Type B pancreatic cell (in vitro differentiated cells): ENCODE measurements at places on chromosomes 1 and 21. TPM values are rescaled to one million over a fixed set of nuclear protein-coding genes. Genes with fewer than 3 reads are reported as not detected.

Gene LCE1B
- not detected in 2 replicates for total RNA-seq

Gene LCE2B
- total RNA-seq: not detected in 2 replicates

- no peak for DNase-seq
- no peak overlapping the region for H3K4me3 ChIP-seq
- H3K4me1 ChIP-seq: no peaks in the 10 kb centered on the region
- no peak overlapping the region for H3K27ac ChIP-seq
- no peaks in the 10 kb centered on the region for H3K36me3 ChIP-seq
- H3K27me3 ChIP-seq: no peaks in the 10 kb centered on the region
Measured at GRCh38 chr21:27213303-27213702, 246.4 kb upstream of the ADAMTS5 start.

DNA sequence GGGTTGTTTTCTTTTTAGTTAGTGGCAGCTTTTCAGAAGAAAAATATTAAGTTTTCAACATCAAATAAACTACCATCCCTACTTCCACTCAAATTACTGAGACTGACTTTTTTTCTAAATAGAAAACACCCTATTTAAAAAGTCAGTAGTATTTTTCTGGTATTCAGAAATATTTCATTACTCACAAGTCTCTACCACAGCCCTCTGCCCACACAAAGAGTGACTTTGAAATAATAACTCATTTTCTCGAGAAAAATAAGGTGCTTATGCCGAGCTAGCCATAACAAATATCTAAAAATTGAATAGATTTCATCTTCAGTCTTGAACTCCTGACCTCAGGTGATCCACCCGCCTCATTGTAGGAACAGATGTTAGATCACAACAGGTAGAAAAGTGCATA, 41.8 kb upstream of the USP25 start:
- H3K4me1 ChIP-seq: peaks cover 6% of the 10 kb centered on the region
- no peaks in the 10 kb centered on the region for H3K27me3 ChIP-seq
- DNase-seq: no peak
- H3K36me3 ChIP-seq: no peaks in the 10 kb centered on the region

DNA sequence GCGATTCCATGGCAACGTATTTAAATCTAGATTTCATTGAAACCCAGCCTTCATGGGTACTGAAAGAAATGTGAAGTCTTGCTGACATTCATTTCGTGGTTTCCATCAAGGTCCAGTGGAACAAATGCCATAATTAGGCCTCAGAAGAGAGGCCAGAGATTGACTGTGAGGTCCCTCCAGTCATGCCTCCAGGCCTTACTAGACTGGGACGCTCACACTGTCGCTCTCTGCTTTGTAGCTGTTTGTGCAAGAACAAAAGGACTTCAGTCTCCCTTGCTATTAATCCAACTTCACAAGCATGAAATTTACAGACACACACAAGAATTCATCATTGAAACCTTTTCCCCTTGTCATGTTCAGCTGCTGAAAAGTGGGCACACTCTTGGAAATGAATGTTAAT, 180.4 kb upstream of the FOXD3 start:
- no peaks in the 10 kb centered on the region for H3K4me1 ChIP-seq
- no peak for DNase-seq
- no peaks in the 10 kb centered on the region for H3K36me3 ChIP-seq
- no peak overlapping the region for H3K27ac ChIP-seq

DNA sequence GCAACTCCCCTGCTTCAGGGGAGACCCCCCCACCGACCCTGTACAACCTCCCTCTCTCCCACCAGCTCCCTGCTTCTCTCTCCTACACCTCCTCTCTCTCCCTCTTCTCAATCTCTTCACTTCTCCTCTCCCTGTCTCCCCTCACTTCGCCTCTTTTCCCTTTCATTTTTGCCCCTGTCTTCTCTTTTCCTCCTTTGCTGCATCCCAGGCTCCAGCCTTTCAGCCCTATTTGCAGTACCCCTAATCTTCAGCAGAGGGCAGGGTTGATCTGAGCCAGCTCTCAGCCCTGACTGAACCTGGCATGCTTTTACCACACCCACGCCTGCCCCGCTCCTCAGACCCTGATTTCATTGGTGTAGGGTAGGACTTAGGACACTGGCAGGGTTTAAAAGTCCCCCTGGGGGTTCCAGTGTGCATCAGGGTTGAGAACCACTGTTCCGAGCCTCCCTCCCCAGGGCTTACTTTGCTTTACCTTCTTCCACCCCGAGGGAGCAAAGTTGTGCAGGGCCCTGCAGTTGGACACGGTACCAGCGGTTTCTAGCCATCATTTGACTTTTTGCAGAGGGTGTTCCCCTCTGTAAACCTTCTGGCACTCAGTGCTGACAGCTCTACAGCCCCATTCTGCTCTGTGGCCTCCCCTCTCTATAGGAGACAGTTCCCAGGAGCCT, 67.3 kb upstream of the CNTN2 start:
- H3K4me1 ChIP-seq: no peaks in the 10 kb centered on the region
- DNase-seq: no peak
- H3K27me3 ChIP-seq: peaks cover 36% of the 10 kb centered on the region
- no peaks in the 10 kb centered on the region for H3K36me3 ChIP-seq
- H3K27ac ChIP-seq: no peak overlapping the region
- H3K4me3 ChIP-seq: no peak overlapping the region

GRCh38 chr1:50368179-50369007, 54.9 kb downstream of the DMRTA2 start:
- no peaks in the 10 kb centered on the region for H3K4me1 ChIP-seq
- no peak overlapping the region for H3K27ac ChIP-seq
- H3K27me3 ChIP-seq: peaks cover 49% of the 10 kb centered on the region
- no peak overlapping the region for H3K4me3 ChIP-seq
- no peaks in the 10 kb centered on the region for H3K36me3 ChIP-seq

DNA sequence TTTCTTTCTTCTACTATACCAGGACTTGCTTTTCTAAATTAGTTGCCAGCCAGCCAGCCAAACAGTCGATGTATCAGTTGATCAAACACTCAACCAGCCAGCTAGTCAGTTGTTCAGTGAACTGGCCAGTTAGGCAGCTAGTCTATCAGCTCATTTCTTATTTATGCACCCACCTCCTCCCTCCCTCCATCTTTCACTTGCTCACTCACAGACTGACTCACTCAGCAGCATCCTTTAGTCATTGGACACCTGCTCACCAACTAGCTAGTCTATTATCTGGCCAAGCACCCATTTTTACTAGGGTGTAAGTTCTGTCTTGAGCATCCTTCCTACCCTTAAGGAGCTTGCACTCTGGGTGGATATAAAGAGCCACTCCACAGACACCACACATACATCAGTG, 5.9 kb upstream of the SPRR4 start:
- H3K4me3 ChIP-seq: no peak overlapping the region
- H3K4me1 ChIP-seq: no peaks in the 10 kb centered on the region
- no peaks in the 10 kb centered on the region for H3K36me3 ChIP-seq
- no peak overlapping the region for H3K27ac ChIP-seq

DNA sequence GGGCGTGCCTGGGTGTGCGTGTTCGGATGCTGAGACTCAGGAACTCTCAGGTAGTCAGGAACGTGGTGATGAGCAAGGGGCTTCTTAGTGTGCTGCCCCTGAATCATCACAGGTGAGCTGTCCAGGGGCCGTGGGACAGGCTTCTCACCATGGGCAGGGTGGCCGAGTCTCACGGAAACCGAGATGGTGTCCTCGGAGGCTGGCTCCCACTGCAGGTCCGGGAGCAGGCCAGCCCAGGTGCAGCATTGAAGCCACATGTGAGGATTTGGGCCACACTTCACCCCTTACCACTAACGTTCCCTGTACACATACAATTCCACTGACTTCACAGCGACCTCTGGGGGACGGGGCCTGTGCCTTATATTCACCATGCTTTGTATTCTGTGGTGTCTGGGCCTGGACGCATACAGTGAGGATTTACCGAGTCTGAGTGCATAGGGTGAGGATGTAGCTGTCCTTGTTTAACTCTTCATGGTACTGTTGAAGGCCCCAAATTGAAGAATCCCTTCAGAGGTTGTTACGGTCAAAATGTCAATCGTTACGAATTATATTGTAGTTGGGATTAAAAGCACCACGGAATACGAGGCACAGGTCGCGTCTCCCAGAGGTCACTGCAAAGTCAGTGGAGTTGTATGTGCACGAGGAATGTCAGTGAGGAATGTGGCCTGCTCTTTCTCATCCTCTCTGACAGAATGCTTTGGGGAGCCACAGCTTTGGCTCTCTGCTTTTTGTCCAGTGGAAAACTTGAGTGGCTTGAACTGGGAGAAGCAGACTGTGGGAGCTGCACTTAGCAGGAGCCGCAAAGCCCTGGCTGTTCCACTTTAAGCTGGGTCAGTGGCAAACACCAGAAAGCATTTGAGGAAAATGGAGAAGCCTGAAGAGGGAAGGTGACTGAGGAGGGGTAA, 95.3 kb downstream of the MTR start:
- no peak for DNase-seq

DNA sequence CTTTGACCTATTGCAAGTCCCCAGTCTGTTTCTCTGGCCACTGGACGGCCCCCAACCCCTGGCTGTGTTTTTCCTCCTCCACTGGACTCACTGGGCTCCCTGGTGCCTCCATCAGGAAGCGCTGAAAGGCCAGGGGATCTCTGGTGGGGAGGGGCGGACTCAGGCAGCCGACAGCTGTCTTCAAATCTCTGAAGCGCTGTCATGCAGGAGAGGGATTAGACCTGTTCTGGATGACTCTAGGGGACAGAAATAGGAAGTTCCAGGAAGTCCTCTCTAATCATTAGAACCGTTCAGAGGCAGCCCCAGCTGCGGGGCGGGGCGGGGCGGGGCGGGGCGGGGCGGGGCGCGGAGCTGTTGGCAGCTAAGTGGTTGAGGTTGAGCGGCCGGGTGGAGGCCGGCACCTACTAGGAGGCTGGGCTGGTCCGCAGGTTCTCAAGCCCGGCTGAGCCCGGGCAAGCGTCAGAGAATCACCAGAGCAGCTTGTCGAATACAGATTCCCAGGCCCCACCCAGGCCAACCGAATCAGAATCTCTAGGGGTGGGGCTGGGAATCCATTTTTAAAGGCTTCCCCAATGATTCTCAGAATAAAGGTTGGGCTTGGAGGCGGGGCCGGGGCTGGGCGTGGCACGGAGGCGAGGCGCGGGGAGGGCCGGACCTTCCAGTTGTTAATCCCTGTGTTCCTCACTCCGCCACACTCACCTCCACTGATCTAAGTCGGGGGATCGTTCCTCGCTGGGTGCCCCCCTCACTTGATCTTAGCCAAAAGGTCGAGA, 11.4 kb upstream of the PHLDA3 start:
- peaks cover 35% of the 10 kb centered on the region for H3K4me1 ChIP-seq
- peak overlapping the region; percentile 71 for H3K27ac ChIP-seq
- no peak for DNase-seq
- peaks cover 24% of the 10 kb centered on the region for H3K27me3 ChIP-seq
- H3K36me3 ChIP-seq: no peaks in the 10 kb centered on the region

DNA sequence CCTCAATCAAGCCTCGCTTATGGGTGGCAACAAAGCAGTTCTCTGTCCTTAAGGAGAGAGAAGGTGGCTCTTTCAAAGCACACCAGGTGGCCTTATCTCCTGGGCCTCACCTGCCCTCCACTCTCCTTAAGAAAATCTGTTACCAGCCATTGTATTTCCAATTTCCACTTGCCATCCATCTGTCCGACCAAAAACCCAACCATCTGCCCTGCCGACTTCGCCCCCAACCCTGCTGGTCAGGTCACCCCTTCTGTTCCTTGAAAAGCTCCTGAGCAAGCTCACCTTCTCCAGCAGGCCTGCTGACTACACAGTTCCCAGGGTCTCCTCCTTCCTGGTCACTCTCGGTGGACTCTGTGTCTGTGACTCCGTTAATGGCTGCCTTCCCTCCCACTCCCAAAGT, 619 bp upstream of the IGFN1 start:
- peaks cover 15% of the 10 kb centered on the region for H3K27me3 ChIP-seq
- DNase-seq: no peak
- no peaks in the 10 kb centered on the region for H3K36me3 ChIP-seq
- H3K4me1 ChIP-seq: peaks cover 27% of the 10 kb centered on the region
- H3K4me3 ChIP-seq: no peak overlapping the region

DNA sequence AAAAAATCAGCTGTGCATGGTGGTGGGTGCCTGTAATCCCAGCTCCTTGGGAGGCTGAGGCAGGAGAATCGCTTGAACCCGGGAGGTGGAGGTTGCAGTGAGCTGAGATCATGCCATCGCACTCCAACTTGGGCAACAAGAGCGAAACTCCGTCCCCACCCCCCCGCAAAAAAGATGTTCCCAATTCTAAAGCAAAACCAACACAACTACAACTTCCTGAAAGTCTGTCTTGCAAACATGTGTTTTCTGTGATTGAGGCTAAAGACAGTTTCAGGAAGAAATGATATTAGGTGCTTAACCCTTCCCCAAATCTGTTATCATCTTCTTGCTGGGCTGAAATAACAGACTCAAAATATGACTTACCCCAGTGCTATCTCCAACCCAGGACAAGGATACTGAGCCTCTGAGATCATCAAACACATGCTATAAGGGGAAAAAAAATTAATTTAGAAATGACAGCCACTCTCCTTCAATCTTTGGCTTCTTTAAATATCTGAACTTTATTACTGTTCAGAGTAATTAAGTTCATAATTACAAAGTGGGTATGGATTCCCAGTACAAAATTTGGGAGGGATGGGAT, 28.5 kb downstream of the SORT1 start:
- H3K4me3 ChIP-seq: no peak overlapping the region
- DNase-seq: no peak
- H3K27ac ChIP-seq: no peak overlapping the region
- peaks cover 14% of the 10 kb centered on the region for H3K36me3 ChIP-seq
- H3K27me3 ChIP-seq: no peaks in the 10 kb centered on the region

- no peak overlapping the region for H3K4me3 ChIP-seq
- no peak overlapping the region for H3K27ac ChIP-seq
- H3K27me3 ChIP-seq: peaks cover 91% of the 10 kb centered on the region
- DNase-seq: no peak
Measured at GRCh38 chr1:98047171-98047570, 126.3 kb upstream of the DPYD start.
